ENCODE measurements at places on chromosomes 12 and 14.

- DNase-seq: no peak
Observed at GRCh38 chr12:108685469-108686260, 45.7 kb downstream of the CORO1C start.

DNA sequence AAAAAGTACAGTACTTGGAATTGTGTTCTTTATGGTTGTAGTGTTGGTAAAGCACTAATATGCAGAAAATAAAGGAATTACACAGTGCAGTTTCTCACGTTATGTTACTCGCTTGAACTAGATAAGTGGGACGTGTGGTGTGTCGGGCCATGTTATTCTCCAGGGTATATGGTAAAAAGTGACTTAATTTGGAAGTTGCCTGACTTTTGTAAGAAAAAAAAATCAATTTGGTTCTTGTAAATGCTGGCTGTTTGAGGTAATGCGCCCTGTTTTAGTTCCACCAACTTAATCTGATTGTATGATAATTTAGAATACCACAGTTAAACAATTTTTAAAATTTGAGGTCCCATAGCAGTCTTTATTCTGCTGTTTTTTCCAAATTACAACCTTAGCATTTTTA lies 4.1 kb downstream of the ARF6 start:
- DNase-seq: no peak

GRCh38 chr12:92759634-92760268 lies 57.0 kb downstream of the PLEKHG7 start:
- no peak for DNase-seq

- DNase-seq: no peak
Observed at GRCh38 chr12:120039711-120040110, 50.7 kb downstream of the BICDL1 start.

- DNase-seq: no peak
Observed at GRCh38 chr12:104514092-104514810, 57.5 kb downstream of the CHST11 start.

- no peak for DNase-seq
Observed at GRCh38 chr12:5165296-5165970, 121.8 kb downstream of the KCNA5 start.

DNA sequence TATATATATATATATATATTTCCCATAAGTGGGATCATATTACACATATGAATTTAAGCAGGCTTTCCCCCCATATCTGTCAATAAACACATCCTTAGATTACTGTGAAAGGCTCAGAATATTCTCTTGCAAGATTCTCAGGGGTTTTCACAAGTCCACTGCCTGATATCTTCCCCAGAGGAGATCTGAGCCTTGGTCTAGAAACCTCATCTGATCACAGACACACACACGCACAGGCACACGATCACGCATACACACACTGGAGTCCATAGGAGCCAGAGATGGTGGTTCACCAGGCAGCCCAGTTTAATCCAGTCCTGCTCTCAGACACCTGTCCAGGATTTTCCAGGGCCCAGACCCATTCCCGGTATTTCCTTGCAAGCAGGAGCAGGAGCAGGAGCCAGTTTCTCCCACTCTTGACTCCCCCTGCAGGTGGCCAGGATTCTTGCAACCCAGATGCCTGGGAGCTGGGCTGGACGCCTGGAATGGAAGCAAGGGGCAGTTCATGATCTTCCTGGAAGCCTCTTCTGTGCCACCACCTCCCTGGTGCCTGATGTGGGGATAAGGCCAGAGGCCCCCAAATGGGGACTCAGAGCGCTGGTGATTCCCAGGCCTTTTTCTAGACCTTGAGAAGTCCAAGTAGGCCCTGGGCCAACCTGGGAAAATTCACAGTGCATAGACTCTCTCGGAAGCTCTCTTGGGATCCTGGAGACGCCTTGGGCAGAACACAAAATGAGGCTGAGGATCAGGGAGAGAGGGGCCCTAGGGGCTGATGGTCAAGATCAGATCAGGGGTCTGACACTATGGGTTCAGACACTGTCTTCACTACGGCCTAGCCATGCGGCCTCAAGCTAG lies 16.5 kb upstream of the KRT78 start:
- DNase-seq: no peak

GRCh38 chr12:6630736-6631135 lies 5.0 kb downstream of the LPAR5 start:
- no peak for DNase-seq

GRCh38 chr14:20179218-20179617 lies 11.5 kb upstream of the OR11G2 start:
- no peak for DNase-seq

GRCh38 chr12:53046655-53047220 lies 3.1 kb upstream of the TNS2 start:
- DNase-seq: peak; percentile 16

GRCh38 chr12:62328296-62328921 lies 68.2 kb downstream of the USP15 start:
- DNase-seq: no peak

Data from T follicular helper cell (primary cell).